ENCODE measurements at places on chromosomes 6 and 20. TPM values are rescaled to one million over a fixed set of nuclear protein-coding genes. Genes with fewer than 3 reads are reported as not detected.

- peak; percentile 87 for DNase-seq
These were observed 64.5 kb downstream of the AKAP7 start for GRCh38 chr6:131199568-131200272.

- DNase-seq: no peak
These were observed 6.2 kb downstream of the ELMO2 start for GRCh38 chr20:46400253-46400652.

GRCh38 chr20:48058611-48059559 is 273.6 kb upstream of the SULF2 start:
- DNase-seq: no peak

- DNase-seq: no peak
These were observed 13.0 kb upstream of the ABHD16B start for GRCh38 chr20:63848003-63848911.

- DNase-seq: no peak
These were observed 594.2 kb upstream of the CHD6 start for GRCh38 chr20:42212391-42212790.

- no peak for DNase-seq
These were observed 77.8 kb upstream of the L3MBTL3 start for GRCh38 chr6:129940454-129941195.

DNA sequence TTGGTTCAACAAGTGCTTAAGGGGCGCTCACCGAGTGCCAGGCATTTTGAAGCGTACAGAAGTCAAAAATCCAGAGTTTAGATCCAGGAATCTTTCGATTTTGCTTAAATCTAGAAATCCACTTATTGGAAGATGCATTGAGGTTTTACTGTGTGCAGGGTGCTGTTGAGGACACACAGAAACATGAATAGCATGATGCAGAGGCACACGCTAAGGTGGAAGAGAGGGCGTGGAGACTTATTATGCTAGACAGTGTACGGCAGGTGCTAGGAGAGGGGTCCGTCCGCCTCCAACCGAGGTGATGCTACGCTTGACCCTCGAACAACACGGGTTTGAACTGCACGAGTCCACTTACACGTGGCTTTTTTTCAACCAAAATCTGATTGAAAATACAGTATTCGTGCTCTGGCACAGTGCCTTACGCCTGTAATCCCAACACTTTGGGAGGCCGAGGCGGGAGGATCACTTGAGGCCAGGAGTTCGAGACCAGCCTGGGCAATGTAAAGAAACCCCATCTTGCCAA is 1.0 kb upstream of the KIF13A start:
- DNase-seq: no peak

DNA sequence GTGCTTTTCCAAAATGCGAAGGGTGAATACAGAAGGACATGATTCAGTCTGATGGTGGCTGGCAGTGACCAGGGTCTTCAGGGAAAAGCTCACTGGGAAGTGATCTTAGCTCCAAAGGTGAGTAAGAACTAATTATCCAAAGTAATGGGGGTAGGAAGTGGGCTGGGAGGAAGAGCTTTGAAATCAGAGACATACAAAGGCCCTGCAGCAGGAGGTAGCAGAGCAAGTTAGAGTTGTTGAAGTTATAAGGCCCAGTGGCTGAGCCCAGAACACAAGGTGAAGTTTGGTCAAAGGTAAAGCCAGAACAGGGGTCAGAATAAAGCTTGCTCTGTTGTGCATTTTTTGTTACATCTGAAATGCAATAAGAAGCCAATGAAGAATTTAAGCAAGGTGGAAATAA is 81.2 kb downstream of the PLCB1 start:
- no peak for DNase-seq

GRCh38 chr20:10300582-10301446 is 82.2 kb downstream of the SNAP25 start:
- DNase-seq: no peak

- no peak for DNase-seq
These were observed 12.5 kb downstream of the ROMO1 start for GRCh38 chr20:35711588-35712209.

DNA sequence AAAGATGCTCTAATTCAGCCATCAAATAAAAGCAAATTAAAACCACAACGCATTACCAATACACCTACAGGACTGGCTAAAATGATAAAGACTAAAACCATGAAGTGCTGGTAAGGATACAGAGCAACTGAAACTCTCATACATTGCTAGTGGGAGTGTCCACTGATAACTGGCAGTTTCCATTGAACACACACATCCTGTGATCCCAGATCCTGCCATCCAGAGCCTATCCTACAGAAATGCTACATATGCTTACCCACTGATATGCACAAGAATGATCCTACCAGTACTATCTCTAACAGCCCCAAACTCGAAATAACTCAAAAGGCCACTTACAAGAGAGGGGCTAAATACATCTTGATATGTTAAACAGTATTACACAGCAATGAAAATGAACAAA is 81.0 kb downstream of the FYN start:
- DNase-seq: no peak

- peak; percentile 56 for DNase-seq
These were observed 25.3 kb upstream of the HECA start for GRCh38 chr6:139109558-139109957.

DNA sequence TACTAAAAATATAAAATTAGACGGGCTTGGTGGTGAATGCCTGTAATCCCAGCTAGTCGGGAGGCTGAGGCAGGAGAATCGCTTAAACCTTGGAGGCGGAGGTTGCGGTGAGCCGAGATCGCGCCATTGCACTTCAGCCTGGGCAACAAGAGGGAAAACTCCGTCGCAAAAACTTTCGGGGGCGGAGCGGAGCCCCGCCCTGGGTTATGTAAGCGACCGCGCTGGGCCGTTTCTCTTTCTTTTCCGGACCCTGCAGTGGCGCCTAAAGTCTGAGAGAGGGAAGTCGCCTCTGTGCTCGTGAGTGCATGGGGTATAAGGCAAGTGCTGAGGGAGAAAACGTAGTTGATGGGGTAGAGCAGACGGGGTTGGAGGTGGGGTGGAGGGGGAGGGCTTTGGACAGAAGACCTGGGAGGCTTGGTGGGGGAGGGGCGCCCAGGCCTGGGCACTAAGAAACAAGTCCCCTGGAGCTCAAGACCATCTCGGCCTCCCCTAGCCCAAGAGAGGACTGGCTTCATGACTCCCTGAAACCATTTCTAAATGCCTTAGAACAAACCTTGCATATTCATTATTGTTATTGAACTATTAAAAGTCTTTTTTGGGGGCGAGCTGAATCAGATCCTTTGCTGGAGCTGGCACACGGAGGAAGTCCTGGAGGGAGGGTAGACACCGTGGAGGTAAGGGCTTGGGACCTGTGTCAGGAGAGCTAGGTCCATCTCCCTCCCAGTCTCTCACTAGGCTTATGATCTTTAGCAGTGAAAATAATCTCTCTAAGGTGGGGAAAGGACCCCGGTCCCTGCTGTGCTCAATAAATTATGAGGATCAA is 2.7 kb upstream of the MICA start:
- peak; percentile 69 for DNase-seq

Gene CASS4
- polyA plus RNA-seq: 3.8 TPM

Gene SLC17A2
- polyA plus RNA-seq: not detected

Gene ADAM33
- not detected for polyA plus RNA-seq

Gene SLC22A2
- polyA plus RNA-seq: not detected

Gene PET117
- polyA plus RNA-seq: 26.2 TPM

Measured in CD4-positive, CD25-positive, alpha-beta regulatory T cell (primary cell).